ENCODE measurements at places on chromosomes 13 and 19. TPM values are rescaled to one million over a fixed set of nuclear protein-coding genes. Genes with fewer than 3 reads are reported as not detected.

GRCh38 chr19:5296457-5297271 lies 43.9 kb downstream of the PTPRS start:
- H3K4me3 ChIP-seq: no peak overlapping the region
- no peak for DNase-seq
- no peaks in the 10 kb centered on the region for H3K27me3 ChIP-seq
- peaks cover 17% of the 10 kb centered on the region for H3K4me1 ChIP-seq
- no peaks in the 10 kb centered on the region for H3K36me3 ChIP-seq

DNA sequence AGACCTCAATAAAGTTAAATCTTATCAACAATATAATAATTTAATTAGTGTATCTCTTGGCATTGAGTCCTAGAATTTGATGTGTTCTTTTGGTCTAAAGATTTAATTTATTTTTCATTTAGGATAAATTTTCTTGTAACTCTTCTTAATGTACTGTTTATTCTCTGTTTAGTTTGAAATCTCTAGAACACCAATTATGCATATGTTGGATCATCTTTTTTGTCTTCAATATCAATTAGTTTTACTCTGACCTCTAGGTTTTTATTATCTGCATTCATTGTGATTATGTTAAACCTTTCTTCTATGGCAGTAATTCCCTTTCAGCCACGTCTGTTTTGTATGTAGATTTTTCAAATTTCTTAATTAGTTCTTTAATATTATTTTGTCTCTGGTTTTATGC lies 93.8 kb upstream of the ARHGEF7 start:
- no peaks in the 10 kb centered on the region for H3K4me1 ChIP-seq
- H3K36me3 ChIP-seq: 0 out of 2 replicates have a peak, but pooled peaks cover 3% of the 10 kb centered on the region
- no peak for DNase-seq
- H3K27me3 ChIP-seq: no peaks in the 10 kb centered on the region
- H3K27ac ChIP-seq: no peak overlapping the region
- no peak overlapping the region for H3K4me3 ChIP-seq

- H3K27me3 ChIP-seq: no peaks in the 10 kb centered on the region
- H3K4me3 ChIP-seq: no peak overlapping the region
- peak; percentile 2 for DNase-seq
- H3K27ac ChIP-seq: no peak overlapping the region
- H3K4me1 ChIP-seq: peaks cover 10% of the 10 kb centered on the region
Observed at GRCh38 chr13:49838989-49839388, 46.5 kb upstream of the KPNA3 start.

- peaks cover 3% of the 10 kb centered on the region for H3K4me1 ChIP-seq
- peak; percentile 79 for DNase-seq
- H3K4me3 ChIP-seq: peak overlapping the region; percentile 93
Observed at GRCh38 chr19:44644402-44645016, 799 bp downstream of the PVR start.

The ZNF534 gene
- not detected for total RNA-seq

Data from GM23338 (cell line).